Thoracic aorta (tissue), 2 donors: ENCODE measurements at places on chromosomes 5 and 9.
A peak's percentile ranks its signal among the peaks of the same experiment; 100 is the strongest.

DNA sequence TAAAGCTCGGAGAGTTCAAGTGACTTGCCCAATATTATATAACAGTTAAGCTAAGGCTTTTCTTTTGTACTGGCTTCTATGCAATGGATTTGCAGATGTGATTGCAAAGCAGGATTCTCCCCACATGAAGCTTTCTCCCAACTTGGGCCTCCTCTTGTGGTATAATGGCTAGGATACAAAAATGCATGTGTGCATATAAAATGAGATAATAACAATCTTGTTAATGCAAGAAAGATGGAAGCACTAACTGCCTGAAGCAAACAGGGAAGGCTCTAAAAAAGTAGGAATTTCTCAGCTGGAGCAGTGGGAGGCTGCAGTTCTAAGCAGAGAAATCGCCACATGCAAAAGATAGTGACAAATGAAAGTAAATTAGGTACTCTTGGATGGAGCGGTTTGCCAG, 444.2 kb upstream of the RIOK2 start:
- no peaks in the 10 kb centered on the region for H3K36me3 ChIP-seq
- DNase-seq = no peak
- H3K27ac ChIP-seq = no peak overlapping the region
- H3K4me3 ChIP-seq = no peak overlapping the region
- no peaks in the 10 kb centered on the region for H3K4me1 ChIP-seq
- no peaks in the 10 kb centered on the region for H3K27me3 ChIP-seq

DNA sequence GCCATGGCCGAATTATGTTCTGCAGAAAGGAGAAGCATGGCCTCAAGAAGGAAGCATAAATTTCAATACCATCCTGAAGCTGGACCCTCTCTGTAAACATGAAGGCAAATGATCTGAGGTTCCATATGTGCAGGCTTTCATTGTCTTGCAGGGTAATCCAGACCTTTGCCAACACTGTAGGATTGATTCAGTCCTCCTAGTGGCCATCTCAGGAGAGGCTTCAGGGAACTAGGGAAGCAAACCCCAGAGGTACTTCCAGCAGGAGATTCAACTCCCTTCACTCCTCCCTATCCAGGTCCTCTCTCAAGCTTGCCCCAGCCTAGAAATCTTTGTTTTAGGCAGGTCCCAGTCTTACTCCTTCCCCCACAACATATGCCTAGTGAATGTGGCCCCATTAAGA, 99.3 kb upstream of the HCN1 start:
- H3K27ac ChIP-seq = no peak overlapping the region
- no peaks in the 10 kb centered on the region for H3K27me3 ChIP-seq
- no peaks in the 10 kb centered on the region for H3K4me1 ChIP-seq
- DNase-seq = no peak
- H3K36me3 ChIP-seq = no peaks in the 10 kb centered on the region

DNA sequence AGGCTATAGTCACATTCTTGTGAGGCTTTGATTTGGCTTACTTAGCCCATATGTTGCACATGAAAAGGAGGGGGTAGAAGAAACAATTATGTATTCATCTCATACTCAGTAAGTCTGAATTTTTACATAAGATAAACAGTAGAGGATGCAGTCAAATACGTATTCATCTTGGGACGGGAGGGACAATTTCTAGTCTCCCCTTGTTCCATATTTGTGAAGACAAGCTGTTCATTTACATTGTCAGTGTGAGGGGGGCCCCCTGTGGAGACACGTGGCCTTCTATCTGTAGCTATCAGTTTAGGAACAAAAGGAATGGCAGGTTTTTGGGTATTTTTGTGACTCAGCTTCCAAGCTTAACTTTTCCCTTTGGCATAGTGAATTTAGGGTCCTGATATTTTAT, 49.2 kb upstream of the PPP1R2B start:
- no peak for DNase-seq
- H3K36me3 ChIP-seq = no peaks in the 10 kb centered on the region
- H3K27me3 ChIP-seq = no peaks in the 10 kb centered on the region
- no peak overlapping the region for H3K27ac ChIP-seq

- no peaks in the 10 kb centered on the region for H3K27me3 ChIP-seq
- H3K4me3 ChIP-seq = no peak overlapping the region
- no peak for DNase-seq
Observed at GRCh38 chr9:69885474-69885929, 64.9 kb downstream of the CFAP95 start.

DNA sequence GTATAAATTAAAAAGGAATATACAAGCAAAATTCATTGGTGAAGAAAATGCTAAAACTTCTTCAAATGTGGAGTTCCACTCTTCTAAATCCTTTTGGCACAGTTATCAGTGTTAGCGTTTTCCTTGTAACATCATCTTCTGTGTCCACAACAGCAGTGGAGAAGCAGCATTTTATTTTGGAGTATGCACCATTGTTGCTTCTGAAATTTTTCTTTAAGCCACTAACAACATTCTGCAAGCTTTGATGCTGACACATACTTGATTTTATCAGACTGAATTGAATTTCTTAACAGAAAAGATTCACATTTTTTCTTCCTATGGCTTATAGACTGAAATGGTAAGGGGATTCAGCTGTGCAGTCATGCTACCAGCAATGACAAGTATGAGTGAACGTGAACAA, 60.8 kb upstream of the PTGER4 start:
- no peak overlapping the region for H3K27ac ChIP-seq
- no peaks in the 10 kb centered on the region for H3K27me3 ChIP-seq
- H3K4me1 ChIP-seq = peaks cover 3% of the 10 kb centered on the region
- H3K4me3 ChIP-seq = no peak overlapping the region
- DNase-seq = no peak

DNA sequence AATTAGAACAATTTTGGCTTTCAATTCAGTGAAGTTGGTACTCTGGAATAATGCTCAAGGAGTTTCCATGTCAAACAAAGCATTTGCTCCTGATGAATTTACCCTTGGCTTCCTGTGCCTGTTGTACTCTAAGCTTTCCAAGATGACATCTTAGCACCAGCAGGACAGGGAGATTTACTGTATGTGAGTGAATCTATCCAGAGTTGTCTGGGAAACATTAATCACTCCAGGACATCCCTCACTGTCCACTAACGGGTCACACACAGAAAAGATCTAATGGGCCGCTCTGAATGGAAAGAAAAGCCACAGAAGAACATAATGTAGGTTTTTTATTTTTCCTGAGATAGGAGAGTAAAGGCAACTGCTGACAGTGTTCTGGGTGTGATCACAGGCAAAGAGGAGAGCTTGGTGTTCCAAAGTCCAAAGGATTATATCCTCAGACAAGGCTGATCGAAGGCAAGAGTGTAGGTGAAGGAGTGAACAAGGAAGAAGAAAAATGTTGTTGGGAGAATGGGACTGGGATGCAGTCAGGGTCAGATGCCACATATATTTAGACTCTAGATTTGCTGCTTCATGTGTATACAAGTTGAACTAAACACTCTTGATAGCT, 167.7 kb upstream of the RPS23 start:
- H3K27ac ChIP-seq = no peak overlapping the region
- DNase-seq = no peak
- H3K4me1 ChIP-seq = peaks cover 11% of the 10 kb centered on the region
- no peaks in the 10 kb centered on the region for H3K27me3 ChIP-seq

- DNase-seq = no peak
- H3K27me3 ChIP-seq = no peaks in the 10 kb centered on the region
- no peak overlapping the region for H3K4me3 ChIP-seq
- no peaks in the 10 kb centered on the region for H3K4me1 ChIP-seq
- no peaks in the 10 kb centered on the region for H3K36me3 ChIP-seq
- no peak overlapping the region for H3K27ac ChIP-seq
Observed at GRCh38 chr5:27854243-27854852, 816.0 kb upstream of the CDH9 start.

DNA sequence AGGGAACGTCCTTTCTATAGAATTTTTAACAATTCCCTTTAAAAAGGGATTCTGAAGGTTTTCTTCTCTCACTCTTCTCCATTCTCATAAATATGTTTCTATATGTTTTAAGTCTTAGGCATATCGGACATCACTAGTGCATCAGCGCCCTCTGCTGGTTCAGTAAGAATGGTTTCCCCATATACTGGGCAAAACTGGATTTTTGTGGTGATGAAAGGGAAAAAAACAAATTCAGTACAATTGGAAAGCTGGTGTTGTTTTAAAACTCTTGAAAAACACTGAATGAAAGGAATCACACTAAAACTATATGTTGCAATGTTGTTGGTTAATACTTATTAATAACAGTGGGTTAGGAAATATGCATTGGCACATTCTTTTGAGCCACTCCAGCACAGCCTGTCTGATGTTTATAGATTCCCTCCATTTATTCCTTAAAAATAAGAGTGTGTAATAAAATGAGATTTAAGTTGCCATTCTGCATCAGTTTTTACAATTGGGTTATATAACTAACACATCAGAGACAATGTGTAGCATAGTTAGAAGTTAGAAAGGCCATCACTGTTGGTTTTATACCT, 15.8 kb downstream of the CWC27 start:
- H3K27ac ChIP-seq = no peak overlapping the region
- peak; percentile 14 for DNase-seq
- no peaks in the 10 kb centered on the region for H3K27me3 ChIP-seq
- no peaks in the 10 kb centered on the region for H3K4me1 ChIP-seq

GRCh38 chr5:58717303-58718007, 134.6 kb downstream of the RAB3C start:
- no peak overlapping the region for H3K27ac ChIP-seq
- no peak overlapping the region for H3K4me3 ChIP-seq
- no peaks in the 10 kb centered on the region for H3K36me3 ChIP-seq

DNA sequence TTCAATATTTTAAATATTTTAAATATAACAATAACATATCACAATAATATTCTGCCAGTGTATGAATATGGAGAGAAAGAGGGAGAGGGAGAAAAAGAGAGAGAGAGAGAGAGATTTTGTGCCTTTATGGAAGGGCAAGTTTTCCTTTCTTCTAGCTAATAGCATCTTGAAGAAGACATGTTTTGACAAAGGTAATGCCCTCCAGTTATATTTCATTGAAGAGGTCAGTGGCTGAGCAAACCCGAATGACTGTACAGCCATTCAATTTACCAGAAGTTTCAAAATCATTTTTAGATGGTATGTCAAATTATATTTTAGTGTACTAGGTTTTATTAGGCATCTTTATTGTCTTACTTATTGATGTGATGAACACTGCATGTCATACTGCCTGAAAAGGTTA, 139.3 kb downstream of the EMB start:
- DNase-seq = no peak
- H3K27ac ChIP-seq = no peak overlapping the region
- H3K4me3 ChIP-seq = no peak overlapping the region
- H3K36me3 ChIP-seq = no peaks in the 10 kb centered on the region
- H3K4me1 ChIP-seq = no peaks in the 10 kb centered on the region

DNA sequence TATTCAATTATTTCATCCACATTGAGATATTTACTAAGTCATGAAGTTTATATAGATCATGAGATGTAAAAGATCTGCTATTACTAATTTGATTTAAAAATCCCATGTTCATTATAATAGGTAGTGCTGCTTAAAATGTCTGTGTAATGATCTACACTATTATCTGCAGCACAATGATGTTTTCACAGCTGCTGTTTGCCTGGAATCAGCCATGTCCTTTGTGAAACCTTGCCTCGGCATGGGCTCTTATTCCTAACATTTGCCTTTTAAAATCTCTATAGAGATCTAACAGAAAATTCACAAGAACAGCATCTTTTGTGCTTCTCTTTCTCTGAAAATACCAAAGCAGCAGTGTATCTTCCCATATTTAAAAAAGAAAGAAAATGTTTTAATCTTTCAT, 444.6 kb downstream of the PTPRD start:
- DNase-seq = no peak
- no peak overlapping the region for H3K27ac ChIP-seq
- H3K27me3 ChIP-seq = no peaks in the 10 kb centered on the region
- H3K4me3 ChIP-seq = no peak overlapping the region
- no peaks in the 10 kb centered on the region for H3K4me1 ChIP-seq

- DNase-seq = no peak
- no peak overlapping the region for H3K27ac ChIP-seq
- H3K27me3 ChIP-seq = no peaks in the 10 kb centered on the region
- no peaks in the 10 kb centered on the region for H3K36me3 ChIP-seq
- peaks cover 6% of the 10 kb centered on the region for H3K4me1 ChIP-seq
Observed at GRCh38 chr5:173575985-173576384, 40.5 kb downstream of the BOD1 start.

DNA sequence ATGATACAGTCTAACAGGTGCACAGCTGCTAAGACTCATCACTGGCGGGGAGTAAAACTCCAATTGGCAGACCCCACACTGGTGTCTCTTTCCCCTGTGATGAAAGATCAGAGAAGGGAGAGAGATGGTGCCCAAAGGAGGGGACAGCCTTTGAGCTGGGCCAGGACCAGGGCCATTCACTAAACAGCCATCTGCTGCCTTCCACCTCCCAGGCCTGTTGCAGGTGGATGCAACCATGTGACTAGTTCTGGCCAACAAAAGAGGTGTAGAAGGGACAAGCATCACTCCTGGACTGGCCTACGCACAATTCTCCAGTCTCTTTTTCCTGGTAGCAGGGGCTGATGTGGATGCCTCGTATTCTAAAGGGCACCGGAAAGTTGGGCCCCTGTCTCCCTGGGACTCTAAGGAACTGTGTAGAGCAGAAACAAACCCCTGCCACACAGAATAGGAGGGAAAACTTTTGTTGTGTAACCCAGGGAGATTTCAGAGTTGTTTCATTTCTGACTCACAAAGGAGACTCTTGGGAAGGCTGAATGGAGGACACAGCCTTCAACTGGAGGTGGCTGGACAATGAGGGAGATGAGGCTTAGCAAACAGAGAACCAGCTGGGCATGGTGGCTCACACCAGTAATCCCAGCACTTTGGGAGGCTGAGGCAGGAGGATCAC, 26.9 kb downstream of the TNIP1 start:
- no peak overlapping the region for H3K4me3 ChIP-seq
- DNase-seq = no peak
- peaks cover 10% of the 10 kb centered on the region for H3K4me1 ChIP-seq
- peaks cover 52% of the 10 kb centered on the region for H3K36me3 ChIP-seq
- H3K27ac ChIP-seq = no peak overlapping the region
- no peaks in the 10 kb centered on the region for H3K27me3 ChIP-seq

DNA sequence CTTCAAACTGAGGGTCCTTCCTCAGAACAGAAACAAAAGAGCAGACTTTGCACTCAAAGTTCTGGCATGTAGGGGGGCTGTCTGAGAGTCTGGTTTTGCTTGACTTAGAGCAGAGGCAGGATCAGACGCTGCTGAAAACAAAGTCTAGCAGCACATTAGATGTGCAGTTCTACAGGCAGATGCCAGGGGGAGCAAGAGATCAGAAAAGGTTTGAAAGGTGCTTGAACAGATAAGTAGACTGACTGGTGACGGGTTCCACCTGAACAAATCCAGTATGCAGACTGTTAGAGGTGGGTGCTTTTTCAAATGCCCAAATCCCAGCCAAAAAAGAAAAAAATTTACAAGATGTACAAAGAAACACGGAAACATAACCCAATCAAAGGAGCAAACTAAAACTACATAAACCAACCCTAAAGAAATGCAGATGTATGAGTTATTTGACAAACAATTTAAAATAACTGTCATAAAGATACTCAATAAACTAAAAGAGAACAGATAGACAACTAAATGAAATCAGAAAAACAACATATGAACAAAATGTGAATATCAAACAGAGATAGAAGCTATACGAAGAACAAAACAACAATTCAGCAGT, 194.7 kb upstream of the FREM1 start:
- no peak overlapping the region for H3K27ac ChIP-seq
- no peaks in the 10 kb centered on the region for H3K36me3 ChIP-seq
- H3K27me3 ChIP-seq = no peaks in the 10 kb centered on the region
- no peak overlapping the region for H3K4me3 ChIP-seq

- no peak for DNase-seq
- H3K36me3 ChIP-seq = no peaks in the 10 kb centered on the region
- peak overlapping the region; percentile 60 for H3K4me3 ChIP-seq
- H3K27me3 ChIP-seq = peaks cover 22% of the 10 kb centered on the region
Observed at GRCh38 chr9:137168904-137169856, 671 bp downstream of the LRRC26 start.
